ENCODE measurements at places on chromosomes 16 and 17.

DNA sequence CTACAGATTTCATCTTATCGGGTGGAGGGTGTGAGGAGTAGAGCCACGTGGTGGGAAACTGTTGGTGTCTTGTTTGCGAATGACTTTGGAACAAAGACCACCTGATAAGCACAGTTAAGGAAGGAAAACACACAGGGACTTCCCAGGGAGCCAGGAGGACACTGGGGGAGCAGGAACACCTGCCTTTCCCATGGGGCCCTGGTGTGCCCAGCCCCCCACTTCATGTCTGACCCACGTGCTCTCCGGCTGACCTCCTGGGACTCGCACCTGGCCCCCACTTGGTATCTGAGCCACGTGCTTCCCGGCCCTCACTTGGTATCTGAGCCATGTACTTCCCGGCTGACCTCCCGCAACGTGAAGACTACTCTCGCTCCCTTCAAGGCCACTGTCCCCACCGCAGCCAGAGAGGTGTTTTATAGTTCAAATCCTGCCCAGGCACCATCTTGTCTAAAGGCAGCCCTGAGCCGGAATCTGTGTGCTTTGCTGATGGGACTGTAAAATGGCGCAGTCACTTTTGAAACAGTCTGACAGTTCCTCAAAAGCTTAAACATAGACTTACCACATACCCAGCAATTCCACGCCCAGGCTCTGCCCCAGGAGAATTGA lies 5.4 kb upstream of the CSNK1D start:
- no peak for DNase-seq

DNA sequence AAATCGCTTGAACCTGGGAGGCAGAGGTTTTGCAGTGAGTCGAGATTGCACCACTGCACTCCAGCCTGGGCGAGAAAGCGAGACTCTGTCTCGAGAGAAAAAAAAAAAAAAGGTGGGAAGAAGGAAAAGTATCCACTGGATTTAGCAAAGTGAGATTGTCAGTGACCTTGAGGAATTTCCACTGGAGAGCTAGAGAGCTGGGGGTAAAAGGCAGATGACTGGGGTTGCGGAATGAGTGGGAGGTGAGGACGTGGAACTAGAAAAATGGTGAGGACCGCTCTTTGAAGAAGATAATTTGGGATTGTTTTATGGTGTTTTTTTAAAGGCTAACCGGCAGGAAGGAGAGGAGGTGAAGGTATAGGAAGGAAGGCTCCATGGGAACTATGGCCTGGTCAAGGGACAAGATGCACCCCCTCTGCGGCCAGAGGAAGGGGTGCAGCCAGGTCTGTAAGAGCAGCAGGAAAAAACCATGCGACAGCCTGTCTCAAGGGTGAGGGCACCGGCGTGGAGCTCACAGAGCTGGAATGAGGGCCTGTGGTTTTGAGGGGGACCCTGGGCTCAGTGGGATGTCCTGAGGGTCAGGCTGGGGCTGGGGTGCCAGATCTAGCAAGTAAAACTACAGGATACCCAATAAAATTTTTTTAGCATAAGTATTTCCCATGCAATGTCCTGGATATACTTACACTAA lies 694 bp upstream of the MLST8 start:
- no peak for DNase-seq

DNA sequence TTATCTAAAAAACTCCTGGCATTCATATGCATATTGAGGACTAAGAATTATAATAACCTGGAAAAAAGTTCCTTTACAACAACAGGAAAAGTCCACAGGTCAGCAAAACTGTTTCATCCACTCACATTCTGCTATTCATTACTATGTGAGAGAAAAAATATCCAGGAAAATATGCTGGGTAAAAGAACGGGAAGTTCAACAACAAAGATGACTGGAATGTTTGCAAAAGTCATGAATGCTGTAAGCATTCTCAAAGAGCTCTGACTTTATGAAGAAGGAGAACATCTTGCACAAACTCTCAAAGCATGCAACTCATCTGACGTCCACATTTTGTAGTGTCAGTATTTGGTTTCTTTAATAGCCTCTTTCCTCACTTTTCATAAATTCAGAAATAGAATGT lies 56.9 kb upstream of the ALDH3A1 start:
- DNase-seq, result no peak

GRCh38 chr16:54026456-54026855 lies 260.1 kb downstream of the IRX3 start:
- DNase-seq, result no peak

DNA sequence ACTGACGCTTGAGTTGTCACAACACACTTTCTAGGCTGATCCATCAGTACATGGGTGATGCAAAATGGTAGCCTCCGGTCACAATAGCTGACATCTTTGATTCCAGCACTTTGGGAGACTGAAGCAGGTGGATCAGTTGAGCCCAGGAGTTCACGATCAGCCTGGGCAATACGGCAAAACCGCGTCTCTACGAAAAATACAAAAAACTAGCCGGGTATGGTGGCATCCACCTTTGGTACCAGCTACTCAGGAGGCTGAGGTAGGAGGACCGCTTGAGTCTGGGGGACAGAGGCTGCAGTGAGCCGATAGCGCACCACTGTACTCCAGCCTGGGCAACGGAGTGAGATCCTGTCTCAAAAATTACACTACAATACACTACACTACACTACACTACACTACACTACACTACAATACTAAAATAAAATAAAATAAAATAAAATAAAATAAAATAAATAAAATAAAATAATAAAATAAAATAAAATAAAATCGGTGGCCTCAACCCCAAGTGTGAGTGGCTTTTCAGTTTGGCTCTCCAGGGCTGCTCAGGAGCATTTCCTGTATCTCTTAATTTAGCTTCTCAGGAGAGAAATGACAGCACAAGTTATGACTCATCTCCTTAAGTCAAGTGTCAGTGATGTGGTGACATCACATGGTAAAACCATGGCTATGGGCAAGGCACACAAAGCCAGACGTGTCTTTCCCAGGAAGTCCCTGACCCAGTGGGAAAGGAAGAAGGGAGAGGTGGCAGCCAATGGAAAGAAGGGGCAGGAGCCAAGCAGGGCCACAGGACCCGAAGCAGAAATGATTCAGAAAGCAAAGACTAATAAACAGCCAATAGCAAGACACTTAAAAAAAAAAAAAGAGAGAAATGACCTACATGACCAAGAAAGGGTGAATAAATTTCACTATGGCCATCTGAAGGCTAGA lies 75.3 kb upstream of the TBC1D3K start:
- DNase-seq, result peak; percentile 87

GRCh38 chr16:25151996-25152395 lies 40.5 kb downstream of the LCMT1 start:
- no peak for DNase-seq

GRCh38 chr17:52157603-52158449 lies 688 bp downstream of the CA10 start:
- no peak for DNase-seq

DNA sequence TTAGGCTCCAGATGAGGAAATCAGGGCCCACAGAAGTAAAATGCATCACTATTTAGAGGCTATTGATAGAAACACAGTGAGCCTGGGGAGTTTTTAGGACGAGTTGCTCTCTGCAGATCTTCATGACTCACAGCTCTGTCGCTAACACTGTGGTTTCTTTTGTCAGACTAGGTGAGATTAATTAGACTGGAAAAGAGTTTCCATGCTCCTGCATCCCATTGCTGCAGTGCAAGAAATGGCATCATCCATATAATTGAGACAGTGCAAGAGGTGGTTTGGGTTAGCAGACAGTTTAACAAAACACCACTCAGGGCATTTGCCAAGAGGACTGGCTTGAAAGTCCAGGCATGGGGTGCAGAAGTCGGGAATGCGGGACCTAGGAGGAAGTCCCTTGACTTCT lies 198.8 kb upstream of the CACNG5 start:
- peak; percentile 12 for DNase-seq

DNA sequence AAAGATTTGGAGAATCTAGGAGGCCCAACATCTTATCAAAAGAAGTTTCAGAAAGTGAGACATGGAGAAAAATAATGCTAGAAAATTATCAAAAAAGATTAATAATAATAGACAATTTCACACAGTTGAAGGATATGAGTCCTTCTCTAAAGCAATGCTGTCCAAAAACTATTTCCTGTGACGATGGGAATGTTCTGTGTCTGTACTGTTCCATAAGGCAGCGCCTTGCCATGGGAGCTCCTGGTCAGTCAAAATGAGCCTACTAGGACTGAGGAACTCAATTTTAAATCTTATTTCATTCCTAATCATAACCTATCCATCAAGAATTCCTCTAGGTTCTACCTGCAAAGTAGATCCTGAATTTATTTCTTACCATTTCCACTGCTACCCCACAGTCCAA lies 49.0 kb downstream of the CACNG1 start:
- DNase-seq, result no peak

- no peak for DNase-seq
These were observed 136.6 kb upstream of the WSB1 start for GRCh38 chr17:27157297-27157696.

DNA sequence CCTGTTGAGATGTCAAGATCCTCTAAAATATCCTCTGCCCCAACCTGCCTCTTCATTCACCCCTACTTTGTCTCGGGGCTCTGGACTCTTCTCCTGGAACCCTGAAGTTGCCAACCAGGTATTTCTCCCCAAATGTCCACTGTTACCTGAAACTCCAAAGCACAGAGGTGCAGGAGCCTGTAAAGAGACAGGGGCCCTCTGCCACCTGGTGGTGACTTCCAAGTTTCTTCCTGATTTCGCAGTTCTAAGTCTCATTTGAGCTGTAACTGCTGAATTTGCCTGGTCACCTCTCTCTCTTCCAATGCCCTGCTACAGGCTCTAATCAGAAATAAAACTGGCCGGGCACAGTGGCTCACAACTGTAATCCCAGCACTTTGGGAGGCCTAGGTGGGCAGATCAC lies 77.1 kb upstream of the RCVRN start:
- no peak for DNase-seq

DNA sequence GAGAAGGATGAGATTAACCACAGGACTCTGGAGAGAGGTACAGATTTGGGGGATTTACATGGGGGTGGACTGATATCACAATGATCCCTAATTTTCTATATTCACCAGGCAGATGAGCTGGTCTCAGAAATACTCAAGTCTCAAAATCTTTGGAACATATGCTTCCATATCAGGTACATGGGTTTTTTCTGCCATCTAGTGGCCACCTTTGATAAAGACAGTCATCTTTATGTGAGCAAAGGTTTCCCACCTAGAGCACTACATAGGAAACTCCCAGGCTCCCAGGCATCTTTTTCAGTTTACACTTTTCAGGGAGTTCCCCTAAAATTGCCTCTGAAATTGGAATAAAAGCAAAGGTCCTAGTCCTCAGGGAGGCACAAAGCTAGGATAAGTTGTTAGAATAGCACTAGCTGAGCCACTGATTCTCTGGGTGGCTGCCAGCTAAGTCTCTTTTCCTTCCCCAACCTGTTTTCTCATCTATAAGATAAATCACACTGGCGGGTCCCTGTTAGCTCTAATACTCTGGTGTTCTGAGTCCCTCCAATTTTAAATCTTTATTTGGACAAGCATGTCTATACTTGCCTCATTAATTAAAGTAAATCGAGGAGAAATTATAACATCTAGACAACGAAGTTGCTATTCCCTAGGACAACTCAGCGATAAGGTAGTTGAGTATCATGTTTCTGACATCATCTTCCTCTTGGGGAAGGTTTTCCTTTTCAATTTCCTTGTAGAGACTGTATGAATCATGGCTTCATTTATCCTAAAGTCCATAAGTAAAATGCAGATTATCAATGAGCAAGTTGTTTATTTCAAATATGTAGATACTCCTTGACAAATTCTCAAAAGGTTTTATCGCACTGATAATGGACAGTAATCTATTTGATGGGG lies 19.0 kb upstream of the MON1B start:
- DNase-seq, result peak; percentile 64

DNA sequence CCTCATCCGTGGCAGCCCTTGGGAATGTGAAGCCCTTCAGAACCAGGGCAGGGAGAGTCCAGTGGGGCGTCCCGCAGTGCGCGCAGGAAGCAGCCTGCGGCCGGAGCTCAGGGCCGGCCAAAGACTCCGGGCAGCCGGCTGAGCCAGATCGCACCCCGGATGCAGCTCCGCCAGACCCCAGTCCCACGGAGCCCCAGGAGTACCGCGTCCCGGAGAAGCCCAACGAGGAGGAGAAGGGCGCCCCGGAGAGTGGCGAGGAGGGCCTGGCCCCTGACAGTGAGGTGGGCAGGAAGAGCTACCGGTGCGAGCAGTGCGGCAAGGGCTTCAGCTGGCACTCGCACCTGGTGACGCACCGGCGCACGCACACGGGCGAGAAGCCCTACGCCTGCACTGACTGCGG lies 6.9 kb downstream of the ZNF205 start:
- no peak for DNase-seq

GRCh38 chr16:55151561-55152305 lies 172.3 kb upstream of the IRX6 start:
- no peak for DNase-seq

GRCh38 chr17:75074532-75074931 lies 13.2 kb upstream of the SLC16A5 start:
- no peak for DNase-seq

GRCh38 chr17:29461483-29462206 lies 71.5 kb downstream of the TAOK1 start:
- no peak for DNase-seq

DNA sequence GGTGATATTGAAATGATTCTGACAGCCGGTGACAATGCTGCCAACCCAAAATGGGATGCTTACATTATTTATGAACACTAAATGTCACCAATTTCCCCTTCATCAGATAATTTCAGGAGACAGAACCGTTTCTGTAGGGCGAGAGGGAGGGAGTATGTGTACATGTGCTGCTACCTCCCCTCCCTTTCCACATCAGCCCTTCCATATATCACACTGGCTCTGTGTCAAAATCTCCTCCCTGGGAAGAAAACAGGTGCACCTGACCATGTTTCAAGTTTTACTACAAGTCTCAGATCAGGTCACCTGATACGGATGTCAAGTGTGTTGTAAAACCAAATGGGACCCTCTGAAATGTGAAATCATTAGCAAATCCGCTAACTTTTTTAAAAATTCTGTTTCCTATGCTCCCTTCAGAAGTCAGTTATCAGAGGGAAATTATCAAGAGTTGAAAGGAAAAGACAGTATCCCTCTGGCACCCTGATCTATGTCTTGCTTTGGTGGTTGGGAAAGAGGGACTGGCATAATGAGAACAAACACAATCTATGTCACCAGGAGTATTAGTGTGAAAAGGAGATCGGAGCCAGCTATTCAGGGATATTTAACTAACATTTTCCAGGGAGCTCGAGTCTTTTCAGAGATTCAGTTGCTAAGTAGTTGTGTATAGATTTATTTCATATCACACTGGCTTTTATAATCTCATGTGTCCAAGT lies 1002.3 kb upstream of the CDH8 start:
- no peak for DNase-seq

DNA sequence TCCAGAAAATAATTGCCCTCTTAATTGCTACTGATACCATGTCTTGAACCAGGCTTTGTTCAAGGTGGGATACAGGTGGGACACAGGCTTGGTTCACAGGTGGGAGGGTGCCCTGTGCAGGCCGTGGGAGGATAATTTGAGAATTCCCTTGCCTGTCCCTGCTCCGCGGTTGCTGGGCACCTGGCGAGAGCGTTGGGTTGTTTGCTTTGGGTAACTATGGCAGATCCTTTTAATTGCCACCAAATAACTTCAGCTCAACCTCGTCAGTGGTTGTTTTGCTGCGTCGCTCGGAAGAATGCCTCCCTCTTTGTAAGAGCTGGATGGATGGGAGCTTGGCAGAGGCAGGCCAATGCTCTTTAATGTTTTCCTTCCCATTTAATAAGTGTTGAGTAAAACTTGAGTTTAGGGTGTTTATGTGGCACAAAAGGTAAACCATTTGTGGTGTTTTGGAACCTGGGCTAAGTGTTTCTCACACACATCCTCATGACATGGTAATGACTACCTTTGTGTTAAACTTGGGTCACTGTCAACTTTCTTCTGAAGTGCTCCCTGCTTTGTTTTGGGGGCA lies 202.5 kb downstream of the MSI2 start:
- DNase-seq, result no peak

GRCh38 chr17:17141860-17142552 lies 64.1 kb downstream of the PLD6 start:
- DNase-seq, result peak; percentile 49
